ENCODE measurements at places on chromosomes 2 and 18. TPM values are rescaled to one million over a fixed set of nuclear protein-coding genes. Genes with fewer than 3 reads are reported as not detected.

Gene ARHGAP25
- total RNA-seq, result 0.35 TPM

Gene ZNF892
- total RNA-seq, result 16.7 TPM

Gene CYS1
- 223 TPM for total RNA-seq

Gene ARMC9
- total RNA-seq, result 27.1 TPM

Gene ATP8B1
- 48.8 TPM for total RNA-seq

Gene RHBDD1
- total RNA-seq, result 15.3 TPM

Gene MOGAT1
- not detected for total RNA-seq

Gene COL4A3
- total RNA-seq, result 30.8 TPM

Gene B3GNT7
- total RNA-seq, result 4.0 TPM

Gene KIDINS220
- 86.1 TPM for total RNA-seq

Gene MYOM1
- total RNA-seq, result 0.99 TPM

Gene LRATD1
- total RNA-seq, result 13.4 TPM
